ENCODE measurements at places on chromosomes 2 and 18.

DNA sequence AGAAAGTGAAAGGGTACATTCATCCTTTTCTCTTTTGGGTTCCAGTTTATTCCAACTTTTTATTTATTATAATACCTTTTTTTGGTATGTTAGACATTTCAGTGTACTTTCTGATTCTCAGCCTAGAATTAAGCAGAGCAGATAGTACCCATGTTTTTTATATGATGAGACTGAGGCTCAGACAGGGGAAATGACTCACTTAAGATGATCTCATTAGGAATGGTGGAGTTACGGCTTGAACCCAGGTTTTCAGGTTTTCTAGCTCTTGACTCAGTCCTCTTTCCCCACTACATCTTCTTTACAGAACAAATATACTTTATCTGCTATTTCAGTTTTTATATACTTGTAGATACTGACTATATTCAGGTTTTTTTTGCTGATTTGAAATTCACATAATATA lies 51.7 kb upstream of the OTX1 start:
- no peak for DNase-seq

DNA sequence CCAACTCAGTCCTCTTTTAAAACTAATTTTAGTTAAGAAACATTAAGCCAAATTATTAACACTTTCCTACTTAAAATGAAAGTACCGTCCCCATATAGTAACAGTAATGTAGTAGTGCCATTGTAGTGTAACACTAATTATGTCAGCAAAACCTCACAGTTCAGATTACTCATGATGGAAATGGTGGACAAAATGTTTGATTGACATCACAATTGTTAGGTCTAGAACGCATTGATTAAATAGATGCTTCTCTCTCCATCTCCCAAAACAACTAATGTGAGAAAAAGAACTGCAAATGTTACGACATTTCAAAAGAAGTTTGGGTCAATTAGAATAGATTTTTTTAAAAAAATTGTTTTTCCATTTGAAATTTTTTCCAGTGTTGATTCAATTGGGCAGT lies 1.2 kb upstream of the ATF2 start:
- DNase-seq, result no peak

DNA sequence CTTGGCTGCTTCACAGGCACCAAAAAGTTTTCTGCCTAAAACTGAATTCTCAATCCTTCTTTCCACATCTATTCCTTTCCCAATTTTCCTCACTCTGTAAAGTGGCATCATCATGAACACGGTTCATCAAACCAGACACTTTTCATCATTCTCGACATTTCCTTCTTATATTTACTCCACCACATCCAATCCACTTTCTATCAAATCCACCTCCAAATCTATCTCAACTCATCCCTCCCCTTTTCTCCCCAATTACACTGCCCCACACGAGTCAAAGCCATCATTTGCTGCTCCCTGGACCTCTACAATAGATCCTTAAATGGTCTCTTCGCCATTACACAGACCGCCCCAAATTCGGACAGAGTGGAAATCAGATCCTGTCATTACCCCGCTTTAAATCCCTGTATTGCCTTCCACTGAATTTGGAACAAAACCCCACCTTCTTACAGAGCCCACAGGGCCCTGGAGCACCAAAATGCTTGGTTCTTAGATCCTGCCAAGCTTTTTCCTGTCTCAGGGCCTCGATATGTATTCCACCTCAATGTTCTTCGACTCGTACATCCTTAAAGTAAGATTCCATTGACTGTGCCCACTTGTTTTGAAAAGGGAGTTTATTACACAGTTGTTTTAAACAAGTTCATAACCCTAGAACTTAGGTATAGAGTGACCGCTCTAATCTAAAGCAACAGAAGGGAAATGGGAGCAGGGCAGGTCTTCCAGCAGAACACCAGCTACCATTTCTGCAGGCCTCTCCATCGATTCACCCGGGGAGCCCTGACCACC lies 856 bp downstream of the ACAA2 start:
- no peak for DNase-seq

DNA sequence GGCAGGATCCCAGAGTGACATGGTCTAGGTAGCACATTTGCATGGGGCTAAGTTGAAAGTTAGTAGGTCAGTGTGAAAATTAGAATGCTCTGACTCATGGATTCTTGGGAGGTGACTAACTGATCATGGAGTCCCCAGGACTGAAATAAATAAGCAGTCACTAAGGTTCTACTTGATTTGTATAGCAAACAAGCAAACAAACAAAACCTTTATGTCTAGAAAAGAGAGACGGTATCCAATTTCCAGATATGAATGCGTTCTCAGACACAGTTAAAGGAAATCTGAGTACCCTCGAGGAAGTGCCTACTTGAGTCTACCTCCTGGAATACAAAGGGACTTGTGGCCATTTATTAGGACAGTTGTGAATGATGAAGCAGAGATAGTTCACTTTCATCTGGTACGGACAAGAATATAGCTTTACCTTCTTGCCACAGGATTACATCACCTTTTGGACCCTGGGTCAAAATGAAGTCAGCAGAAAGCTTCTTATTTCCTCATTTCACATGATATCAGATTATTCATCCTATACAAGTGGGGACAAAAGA lies 54.3 kb upstream of the AGPS start:
- no peak for DNase-seq

DNA sequence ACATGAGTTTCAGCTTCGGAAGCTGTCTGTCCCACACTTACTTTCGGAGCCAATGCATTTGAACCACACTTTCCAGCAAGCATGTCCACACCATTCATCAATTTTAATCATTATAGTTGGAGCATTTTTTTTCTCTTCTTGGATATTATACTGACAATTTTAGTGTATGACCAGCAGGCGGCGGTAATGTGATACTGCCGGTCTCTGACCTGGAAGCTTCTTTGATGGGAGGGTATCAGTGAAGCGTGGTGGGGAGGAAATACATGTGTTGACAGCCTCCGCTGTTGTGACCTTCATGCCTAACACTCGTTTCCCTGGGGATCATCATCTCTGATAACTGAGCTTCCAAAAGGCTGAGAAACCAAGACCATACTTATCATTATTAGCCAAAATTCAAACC lies 231.7 kb downstream of the GBX2 start:
- DNase-seq, result no peak

DNA sequence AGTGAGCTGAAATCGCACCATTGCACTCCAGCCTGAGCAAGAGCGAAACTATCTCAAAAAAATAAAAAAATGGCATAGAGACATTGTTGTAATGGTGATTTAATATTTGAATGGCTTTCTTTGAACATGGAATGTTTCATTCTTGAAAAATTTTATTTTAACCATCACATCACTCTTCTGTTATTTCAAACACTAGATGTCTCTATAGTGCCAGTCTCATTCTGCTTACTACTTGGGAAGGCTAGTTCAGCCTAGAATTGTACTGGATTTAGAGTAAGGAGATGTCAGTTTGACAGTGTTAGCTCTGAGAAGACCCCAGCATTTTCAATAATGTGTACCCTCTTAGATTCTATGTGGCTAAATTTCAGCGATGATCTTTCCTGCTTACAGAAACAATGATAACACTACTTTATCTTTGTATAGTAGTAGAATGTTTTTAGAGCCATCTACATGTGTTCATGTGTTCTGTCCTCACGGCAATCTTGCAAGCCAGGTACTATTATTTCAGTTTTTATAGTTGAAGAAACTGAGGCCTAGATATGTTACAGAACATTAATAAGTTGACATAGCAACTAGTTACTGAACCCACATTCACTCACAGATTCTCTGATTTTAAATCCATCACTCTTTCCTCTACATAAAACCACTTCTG lies 142.9 kb upstream of the ZSWIM2 start:
- DNase-seq, result no peak

- no peak for DNase-seq
These were observed 40.6 kb upstream of the SNED1 start for GRCh38 chr2:240957656-240958365.

DNA sequence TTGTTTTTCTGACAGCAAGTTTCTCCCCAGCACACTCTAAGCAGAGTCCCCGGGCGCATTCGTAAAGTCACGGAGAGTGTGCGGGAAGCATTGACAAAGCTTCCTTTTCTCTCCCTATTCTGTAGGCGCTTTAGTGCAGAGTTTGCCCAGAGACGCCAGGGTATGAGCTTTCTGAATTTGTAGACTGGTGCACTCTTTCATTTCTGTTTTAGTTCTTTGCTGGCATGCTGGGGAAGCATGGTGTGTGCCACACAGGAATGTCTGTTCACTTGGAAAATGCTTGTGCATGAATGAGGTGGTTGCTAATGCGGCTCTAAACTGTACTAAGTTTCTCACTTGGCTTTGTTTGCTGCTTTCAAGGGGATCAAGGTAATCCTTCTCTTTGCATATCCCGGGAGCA lies 102.6 kb downstream of the RTN4 start:
- DNase-seq, result peak; percentile 29

DNA sequence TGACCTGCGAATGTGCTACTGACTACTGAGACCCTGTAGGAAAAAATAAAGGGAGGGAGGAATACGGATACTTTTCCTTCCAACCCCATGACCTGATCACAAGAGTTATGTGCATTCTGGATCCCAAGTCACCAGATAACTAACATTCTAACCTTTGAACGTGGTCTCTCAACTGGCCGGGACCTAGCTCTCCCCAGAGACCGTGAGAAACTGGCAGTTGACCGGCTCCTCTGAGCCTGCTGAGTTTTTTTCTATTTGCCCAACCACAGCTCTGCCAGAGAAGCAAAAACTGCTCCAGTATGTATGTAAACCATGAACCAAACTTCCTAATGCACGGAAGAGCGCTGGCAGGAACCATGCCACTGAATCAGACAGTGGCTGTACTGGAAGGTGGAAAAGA lies 47.5 kb upstream of the PTMA start:
- no peak for DNase-seq

- DNase-seq, result no peak
These were observed 124.7 kb downstream of the QPCT start for GRCh38 chr2:37469126-37469525.

- no peak for DNase-seq
These were observed 9.3 kb downstream of the NCK2 start for GRCh38 chr2:105754011-105754410.

DNA sequence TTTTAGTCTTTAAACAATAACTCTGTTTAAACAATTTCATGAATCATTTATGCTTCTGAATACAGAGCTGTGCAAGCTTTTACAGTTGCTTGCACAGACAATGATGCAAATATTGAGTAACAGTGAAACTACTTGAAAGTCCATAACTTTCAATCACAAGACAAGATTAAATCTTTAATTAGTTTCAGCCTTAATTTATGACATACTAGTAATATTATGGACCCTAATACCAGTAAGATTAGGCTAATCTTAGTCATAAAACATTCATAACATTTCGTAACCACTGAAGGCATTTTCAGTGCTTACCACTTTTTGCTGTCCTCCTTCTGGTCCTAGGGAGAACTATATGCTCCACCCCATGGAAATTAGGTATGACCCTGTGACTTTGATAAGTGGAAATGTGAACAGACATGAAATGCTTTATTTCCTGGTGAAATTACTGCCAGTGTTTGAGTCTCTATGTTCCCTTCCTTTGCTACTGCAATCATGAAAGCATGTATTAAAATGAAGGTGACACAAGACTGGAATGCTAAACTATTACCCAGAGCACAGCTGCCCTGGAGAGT lies 1.8 kb upstream of the COBLL1 start:
- DNase-seq, result no peak

DNA sequence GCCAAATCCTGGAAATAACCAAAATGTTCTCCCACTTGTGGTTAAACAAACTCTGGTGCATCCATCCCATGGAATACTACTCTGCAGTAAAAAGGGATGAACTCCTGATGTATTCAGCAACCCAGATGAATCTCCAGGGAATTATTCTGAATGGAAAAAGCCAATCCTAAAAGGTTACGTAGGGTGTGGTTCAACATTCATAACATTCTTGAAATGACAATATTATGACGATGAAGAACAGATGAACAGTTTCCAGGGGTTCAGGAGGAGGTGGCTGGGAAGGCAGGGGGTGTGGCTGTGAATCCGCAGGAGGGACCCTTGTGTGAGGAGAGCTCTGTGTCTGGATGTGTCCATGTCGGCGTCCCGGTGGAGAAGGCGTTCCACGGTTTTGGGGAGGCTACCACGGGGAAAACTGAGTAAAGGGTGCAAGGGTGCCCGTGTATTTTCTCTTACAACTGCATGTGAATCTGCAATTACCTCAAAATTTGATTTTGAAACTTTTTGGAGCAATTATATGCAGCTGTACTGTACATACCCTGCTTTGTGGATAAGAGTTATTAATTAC lies 47.3 kb downstream of the KCNG2 start:
- DNase-seq, result no peak

- no peak for DNase-seq
These were observed 76.8 kb downstream of the CACNB4 start for GRCh38 chr2:152022090-152022489.

GRCh38 chr2:137252934-137253333 lies 487.6 kb downstream of the THSD7B start:
- no peak for DNase-seq

DNA sequence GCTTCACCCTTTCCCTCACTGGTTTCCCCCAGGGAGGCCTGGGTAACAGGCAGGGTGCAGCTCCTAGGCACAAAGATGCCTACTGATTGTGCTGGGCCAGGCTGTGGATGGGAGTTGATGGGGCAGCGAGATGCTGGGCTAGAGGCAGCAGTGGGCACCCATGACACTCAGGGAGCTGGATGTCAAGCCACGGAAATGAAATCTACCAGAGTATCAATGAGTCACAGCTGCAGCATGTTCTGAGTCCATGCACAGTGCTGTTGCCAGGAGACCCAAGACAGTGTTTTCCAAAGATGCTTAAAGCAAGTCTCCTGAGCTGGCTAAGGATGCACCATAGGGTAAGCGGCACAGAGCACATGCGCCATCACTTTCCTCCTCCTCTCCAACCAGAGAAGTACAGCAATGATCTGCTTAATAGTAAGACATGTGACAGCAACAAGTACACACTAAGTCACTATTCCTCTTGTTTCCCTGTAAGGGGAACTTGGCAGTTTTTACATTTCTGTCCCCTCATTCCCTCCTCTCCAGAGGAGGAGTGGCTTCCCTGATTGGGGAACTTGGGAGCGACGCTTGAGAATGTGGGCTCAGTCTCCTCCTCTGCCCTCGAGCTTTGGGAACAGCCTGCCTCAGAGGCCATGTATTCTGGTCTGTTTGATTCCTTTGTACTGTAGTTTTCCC lies 57.2 kb downstream of the CDC42EP3 start:
- no peak for DNase-seq

- no peak for DNase-seq
These were observed 4.4 kb upstream of the SERPINB5 start for GRCh38 chr18:63472380-63472779.

GRCh38 chr18:26722565-26722931 lies 143.0 kb downstream of the AQP4 start:
- no peak for DNase-seq

- no peak for DNase-seq
These were observed 52.8 kb upstream of the SPP2 start for GRCh38 chr2:233997707-233998106.

DNA sequence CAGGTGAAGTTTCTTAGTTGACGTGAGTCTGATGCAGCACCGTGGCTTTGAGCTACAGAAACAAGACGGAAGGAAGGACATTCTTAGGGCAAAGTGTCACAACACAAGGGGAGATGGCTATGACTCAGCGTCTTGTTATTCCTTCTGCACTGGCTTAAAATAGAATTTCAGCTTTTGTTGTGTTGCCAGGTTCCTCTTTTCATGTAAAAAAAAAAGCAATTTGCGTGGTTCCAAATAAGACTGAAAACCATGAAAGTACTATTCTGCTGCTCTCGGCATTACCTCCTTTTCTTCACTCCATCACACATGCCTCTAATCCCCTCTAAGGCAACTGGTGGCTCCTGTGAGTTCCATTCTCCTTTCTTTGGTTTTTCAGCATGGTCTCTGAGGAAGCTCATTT lies 150.1 kb downstream of the ANTXR1 start:
- DNase-seq, result no peak

- DNase-seq, result no peak
These were observed 76.7 kb downstream of the XDH start for GRCh38 chr2:31337860-31338259.

- DNase-seq, result no peak
These were observed 293.8 kb downstream of the PRKCE start for GRCh38 chr2:45945302-45945717.
